ENCODE measurements at places on chromosomes 6 and 20. TPM values are rescaled to one million over a fixed set of nuclear protein-coding genes. Genes with fewer than 3 reads are reported as not detected.

GRCh38 chr6:161169696-161170095, 104.2 kb downstream of the AGPAT4 start:
- DNase-seq = peak; percentile 60

DNA sequence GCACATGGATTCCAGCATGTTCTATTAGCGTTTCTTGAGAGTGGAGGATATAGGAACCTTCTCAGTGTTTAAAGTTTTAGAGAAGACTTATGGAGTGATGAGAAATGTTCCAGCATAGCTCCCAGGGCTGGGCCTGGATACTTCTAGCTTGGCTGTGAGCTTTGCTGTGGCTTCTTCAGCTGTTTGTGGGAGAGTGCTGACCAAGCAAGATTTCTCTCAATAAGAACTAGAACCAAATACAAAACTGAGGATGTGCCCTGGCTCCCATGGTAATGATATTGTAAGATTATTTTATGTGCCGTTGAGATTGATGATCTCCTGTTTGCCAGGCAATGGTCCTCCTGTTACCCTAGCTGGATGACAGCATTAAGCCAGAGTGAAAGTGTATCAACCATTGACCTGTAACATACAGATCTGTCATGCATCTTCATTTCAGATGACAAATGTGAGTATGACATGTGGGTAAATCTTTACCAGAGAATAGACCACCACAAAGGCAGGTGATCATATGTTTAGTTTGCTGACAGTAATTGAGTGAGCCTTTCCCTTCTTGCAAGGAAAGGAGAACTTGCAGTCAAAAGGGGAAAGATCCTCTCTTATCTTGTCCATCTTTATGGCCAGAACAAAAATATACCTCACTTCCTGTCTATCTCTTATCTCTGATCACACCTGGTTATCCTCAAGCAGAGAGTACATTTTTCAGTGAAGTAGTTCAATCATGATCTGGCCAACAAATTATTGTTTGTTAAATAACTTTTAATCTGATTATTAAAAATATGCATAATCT, 180.1 kb downstream of the SLC24A3 start:
- no peak for DNase-seq

- no peak for DNase-seq
Observed at GRCh38 chr6:111711476-111711875, 105.8 kb upstream of the TRAF3IP2 start.

DNA sequence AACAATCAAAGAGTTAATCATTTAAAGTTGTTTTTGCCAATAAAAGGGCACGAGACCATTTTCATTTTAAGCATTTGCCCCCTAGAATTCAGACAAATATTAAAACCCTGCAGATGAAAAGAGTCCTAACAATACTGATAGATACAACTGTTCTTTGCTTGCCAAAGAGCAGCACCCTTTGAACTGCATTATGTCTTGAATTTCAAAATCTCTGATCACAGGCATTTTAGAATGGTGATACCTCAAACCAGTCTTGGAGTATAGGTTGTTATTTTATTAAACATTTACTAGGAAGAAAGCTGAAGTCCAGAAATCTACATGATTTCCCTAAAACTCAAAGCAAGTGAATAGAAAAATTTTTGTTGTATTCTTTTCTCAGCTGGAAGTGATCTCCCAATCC, 108.7 kb downstream of the KIF13A start:
- no peak for DNase-seq

Gene SPDEF
- under 0.01 TPM for total RNA-seq

- DNase-seq = no peak
Observed at GRCh38 chr6:108068618-108069017, 5.9 kb downstream of the OSTM1 start.

- DNase-seq = no peak
Observed at GRCh38 chr6:20564777-20565176, 30.5 kb downstream of the CDKAL1 start.

DNA sequence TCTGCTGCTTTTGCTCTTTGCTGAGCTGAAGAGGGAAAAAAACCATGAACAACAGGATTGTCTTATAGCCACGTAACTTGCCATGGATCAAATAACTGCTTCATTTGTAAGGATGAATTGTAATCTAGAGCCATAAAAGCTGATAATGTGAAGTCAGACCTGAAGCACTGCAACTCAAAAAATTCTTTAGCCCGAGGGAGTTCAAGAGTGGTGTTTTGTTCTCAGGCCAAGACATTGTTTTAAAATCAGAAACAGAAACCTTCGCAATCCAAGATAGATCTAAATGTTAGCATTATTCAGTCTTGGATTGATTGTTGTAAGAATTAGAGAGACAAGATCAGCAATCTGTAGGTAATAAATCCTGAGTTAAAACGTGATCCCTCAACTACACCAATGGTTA, at the start of gene TRAPPC3L:
TRAPPC3L (minus strand) TSS at position 34 of the 400 bp plus-strand sequence. CDS start 170 bp downstream, outside the sequence.
- no peak for DNase-seq

Gene GJA10
- total RNA-seq = not detected

Gene BPIFA1
- not detected for total RNA-seq

Gene PSORS1C2
- not detected for total RNA-seq

GRCh38 chr6:85455471-85456026, 5.7 kb downstream of the NT5E start:
- DNase-seq = no peak

DNA sequence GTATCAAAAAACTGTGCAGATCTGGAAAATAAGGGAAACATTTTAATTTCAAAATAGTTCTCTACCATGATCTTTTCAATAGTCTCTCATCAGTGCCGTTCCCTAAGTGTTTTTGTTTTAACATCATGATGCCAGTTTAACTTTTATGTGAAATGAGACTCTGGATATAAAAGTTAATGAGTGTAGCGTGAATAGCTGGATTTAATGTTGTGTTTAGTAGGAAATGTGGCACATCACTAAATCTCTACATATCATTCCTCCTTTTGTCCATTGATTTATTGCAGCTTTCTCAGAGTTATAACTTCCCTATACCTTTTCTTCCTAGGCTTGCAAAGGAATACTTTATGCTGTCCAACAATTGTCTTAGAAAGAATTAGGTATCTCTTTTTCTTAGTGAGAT, 81.4 kb upstream of the SCGN start:
- no peak for DNase-seq

Gene CGA
- total RNA-seq = not detected

Gene MPIG6B
- not detected for total RNA-seq

Gene TRIM15
- total RNA-seq = not detected

Gene PROCR
- total RNA-seq = 46.0 TPM

DNA sequence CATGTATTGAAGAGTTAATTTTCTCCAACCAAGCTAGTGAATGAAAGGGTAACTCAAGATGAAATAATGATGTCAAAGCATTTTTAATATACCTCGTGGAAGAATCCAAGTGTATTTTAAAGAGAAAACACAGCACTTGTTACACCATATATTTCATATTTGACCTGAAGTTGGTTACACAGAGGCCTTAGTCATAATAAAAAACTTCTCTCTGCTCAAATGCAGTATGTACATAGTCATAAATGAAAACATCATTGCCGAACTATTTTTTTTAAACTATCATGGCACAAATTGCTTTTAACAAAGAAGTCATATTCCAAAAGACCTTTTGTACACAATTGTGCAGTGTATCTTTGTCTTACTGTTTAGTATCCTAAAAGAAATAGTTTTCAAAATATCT, 43.0 kb downstream of the BACH2 start:
- DNase-seq = no peak

- DNase-seq = peak; percentile 47
Observed at GRCh38 chr6:144036064-144036834, 28.2 kb upstream of the PLAGL1 start.

- DNase-seq = no peak
Observed at GRCh38 chr6:156683821-156684220, 93.4 kb upstream of the ARID1B start.

Gene GINS1
- 3.0 TPM for total RNA-seq

Gene RNF144B
- 0.83 TPM for total RNA-seq

Data from fibroblast of lung (primary cell).